ENCODE measurements at places on chromosomes 6 and 20.

DNA sequence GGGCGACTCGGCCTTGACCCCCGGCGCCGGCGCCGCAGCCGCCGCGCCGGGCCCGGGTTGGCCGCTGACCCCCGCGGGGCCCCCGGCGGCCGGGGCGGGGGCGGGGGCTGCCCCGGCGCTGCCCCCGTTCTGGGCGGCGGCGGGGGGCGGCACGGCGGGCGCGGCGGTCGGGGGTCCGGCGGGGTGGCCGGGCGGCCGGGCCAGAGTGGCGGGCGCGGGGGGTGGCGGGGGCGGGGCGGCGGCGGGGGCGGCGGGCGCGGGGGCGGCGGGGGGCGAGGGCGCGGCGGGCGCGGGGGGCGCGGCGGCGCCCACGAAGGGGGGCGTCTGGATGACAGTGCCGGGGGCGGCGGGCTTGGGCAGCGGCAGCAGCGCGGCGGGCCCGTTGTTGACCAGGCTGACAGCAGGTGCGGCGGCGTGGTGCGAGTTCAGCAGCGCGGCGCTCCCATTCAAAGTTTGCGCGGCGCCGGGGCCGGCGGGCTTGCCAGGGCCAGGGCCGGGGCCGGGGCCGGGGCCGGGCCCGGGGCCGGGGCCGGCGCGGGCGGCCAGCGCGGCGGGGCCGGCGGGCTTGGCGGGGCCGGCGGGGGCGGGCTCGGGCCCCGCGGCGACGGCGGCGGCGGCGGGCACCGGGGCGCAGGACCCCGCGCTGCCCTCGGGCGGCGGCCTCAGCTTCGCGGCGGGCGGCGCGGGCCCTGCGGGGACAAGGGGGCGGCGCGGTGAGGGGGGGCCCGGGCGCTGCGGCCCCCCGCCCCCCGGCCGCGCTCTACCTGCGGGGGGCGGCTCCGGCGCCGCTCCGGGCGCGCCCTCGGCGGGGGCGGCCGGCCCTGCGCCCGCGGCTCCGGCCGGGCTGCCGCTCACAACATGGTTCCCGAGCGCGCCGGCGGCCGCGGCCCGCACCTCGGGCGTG is 659 bp downstream of the TAF4 start:
- peak; percentile 24 for DNase-seq

DNA sequence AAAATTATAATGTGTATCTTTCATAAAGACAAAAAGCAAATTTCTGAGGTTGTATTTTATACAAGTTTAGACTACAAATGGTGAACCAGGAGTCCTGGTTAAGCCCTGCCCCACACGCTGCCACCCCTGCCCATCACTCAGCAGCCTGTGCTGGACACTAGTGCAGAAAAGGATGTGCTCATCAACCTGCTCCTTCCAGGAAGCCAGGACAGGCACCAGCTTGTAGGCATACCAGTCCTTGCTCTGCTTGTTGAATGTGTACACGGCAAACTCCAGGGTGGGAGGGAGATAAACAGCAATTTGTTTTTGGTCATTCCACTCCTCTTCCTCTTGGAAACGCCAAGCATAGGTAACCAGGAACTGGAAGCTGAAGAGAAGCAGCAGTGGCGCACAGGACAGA is 18.1 kb downstream of the CST9L start:
- peak; percentile 80 for DNase-seq

- no peak for DNase-seq
These were observed 36.4 kb downstream of the CSNK2A1 start for GRCh38 chr20:507006-507758.

DNA sequence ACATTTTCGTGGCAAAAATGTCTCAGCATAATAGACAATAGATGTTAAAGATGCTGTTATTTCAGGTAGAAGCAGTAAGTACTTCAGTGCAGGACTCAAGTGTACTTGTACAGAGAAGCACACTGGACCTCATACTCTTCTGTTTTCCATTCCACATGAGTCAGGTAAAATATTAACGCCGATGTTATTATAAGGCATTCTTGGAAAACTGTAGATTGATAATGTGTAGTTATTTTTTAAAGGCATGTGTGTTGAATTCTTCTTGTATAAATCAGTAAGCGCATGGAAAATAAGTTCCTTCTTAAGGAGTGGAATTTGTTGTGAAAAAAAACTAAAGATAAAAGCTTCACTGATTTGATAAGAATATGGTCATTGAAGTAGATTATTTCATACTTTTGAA is 45.8 kb downstream of the DOP1A start:
- no peak for DNase-seq

- no peak for DNase-seq
These were observed 152.0 kb upstream of the PTPN1 start for GRCh38 chr20:50358166-50358565.

DNA sequence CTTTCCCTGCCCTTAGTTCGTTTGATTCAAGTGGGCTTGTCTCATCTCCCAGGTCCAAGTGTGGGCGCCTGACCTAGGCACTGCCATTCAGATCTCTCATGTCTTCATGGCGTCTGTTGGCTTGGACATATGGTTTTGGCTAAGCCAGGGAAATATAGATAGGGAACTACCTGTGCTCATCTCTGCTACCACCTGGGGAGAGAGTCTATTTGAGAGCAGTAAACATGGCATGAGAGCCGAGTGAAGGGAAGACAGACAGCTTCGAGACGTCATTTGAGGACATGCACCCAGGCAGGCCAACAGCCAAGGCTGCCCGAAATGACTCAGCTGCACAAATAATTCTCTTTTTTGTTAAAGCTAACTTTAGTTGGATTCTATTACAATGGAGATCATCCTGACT is 370.7 kb upstream of the AGPAT4 start:
- no peak for DNase-seq

DNA sequence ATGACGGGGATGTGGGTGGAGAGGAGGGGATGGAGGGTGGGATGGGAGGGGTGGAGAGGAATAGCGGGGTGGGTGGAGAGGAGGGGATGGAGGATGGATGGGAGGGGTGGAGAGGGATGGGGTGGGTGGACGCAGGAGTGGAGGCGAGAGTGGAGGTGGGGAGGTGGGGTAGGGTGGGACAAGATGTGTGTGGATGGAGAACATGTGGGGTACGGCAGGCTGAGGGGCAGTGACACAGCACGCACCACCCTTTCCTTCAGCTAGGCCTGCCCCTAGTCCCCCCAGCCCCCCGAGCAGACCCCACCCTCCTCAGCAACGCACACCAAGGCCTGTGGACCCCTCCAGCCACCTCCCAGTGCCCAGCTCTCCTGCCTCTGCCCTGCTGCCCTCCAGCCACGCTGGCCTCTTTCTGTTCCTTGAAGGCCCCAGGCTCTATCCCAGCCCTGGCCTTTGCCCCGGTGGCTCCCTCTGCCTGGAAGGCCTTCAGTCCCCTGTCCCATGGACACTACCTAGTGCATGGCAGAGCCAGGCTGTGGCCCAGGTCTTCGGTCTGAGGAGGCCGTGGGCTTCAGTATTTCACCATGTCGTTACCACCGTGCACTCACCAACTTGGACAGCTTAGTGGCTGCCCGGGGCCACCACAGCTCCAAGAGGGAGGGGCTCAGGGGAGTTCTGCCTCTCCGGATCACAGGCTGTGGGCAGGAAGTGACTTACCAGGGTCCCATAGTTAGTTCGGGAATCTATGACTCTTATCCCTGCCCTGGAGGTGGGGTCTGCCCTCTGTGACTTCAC is 78.4 kb upstream of the PMEPA1 start:
- no peak for DNase-seq

DNA sequence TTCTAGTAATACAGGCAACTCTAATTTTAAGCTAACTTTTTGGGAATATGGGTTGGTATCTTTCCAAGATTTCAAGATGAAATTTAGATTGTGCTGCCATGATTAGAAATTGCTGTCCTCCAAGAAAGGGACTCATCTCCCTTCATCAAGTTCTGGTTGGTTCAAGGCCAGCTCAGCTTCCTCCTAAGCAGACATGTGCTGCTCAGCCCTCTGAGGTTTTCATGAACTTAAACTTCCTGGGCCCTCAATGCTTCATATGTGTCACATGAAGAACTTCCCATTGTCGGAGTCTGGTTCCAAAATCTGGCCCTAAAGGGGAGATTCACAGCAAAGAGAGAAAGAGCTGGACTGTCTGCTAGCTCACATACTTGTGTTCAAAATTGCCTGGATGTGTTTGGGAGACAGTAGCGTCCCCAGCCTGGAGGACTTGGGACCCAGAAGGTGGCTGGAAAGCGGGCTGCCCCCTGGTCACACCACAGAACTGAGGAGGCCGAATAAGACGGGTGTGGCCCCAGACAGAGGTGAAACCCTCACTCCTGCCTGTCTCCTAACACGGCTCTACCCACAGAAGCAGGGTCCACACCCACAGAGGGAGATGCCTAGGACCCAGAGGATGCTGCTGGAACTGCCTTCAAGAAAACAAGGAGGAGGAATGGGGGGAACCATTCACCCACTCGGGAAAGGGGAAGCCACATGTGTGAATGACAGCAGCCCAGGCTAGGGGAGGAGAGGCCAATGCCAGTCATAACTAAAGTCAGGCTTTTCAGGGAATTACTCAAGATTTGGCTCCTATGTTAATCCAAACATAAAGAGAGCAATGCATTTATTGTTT is 54.3 kb upstream of the GPR31 start:
- DNase-seq, result no peak

DNA sequence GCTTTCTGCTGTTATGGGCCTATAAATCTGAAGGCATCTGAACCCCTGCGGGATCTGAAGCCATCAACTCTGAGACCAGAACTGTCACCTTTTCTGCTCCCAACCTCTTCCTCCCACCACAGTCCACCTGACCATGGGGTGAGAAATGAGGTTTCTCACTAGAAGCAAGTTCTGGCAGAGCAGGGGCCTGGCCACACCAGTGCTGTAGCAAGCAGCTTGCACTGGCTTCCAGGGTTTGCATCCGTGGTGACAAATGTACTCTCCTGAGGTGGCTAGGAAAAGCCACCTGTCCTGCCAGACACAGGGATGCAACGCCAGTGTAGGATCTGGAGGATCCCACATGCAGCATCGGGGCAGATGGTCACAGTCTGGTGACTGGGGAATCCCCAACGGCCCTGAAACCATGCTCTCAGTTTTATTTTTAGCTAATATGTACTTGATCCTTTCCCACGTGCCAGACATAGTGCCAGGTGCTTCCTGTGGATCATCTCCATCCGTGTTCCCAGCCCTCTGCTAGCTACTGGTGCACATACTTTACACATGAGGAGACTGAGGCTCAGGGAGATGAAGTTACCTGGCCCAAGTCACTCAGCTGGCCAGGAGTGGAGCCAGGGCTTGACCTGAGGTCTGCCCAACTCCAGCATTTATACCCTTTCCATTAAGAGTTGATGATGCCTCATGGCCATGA is 122.1 kb upstream of the SPACA1 start:
- no peak for DNase-seq

DNA sequence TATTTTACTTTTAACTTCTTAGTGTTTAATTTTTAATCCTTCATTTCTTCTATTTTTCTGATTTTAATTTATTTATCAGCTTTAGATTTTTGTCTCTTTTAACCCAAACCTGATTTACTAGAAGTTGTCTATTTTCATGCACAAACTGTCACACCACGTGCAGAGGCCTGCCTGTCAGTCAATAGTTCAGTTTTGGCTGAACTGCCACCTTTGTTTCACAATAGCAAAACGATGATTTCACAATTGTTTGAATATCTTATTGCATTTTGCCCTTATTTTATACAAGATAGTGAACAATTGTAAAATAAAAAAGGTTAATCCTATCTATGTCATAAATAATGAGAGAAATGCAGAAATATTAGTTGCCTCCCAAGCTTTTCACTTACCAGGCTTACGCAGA is 24.0 kb upstream of the PPP1R3G start:
- DNase-seq, result peak; percentile 22

GRCh38 chr6:18973251-18973650 is 586.1 kb downstream of the RNF144B start:
- no peak for DNase-seq

- DNase-seq, result peak; percentile 24
These were observed 89.2 kb upstream of the ARID1B start for GRCh38 chr6:156687789-156688619.

GRCh38 chr6:35727231-35727934 is 9.4 kb upstream of the ARMC12 start:
- DNase-seq, result peak; percentile 46

DNA sequence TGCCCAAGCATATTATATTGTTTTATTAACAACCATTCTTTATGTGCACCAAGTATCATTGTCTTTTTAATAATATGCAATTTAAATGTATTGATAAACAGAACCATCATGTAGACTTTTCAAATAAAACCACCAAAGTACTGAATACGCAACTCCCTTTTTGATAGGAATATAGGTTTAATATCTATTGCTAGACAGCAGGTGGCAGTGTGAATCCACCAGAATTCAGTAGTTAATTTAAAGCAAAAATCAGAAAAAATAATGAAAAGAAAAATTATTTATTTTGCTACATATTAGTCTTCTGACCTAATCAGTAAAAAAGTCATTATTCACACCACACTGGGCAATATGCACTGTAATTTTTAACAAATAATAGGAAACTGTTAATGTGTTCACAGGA is 143.7 kb downstream of the KLHL32 start:
- peak; percentile 50 for DNase-seq

DNA sequence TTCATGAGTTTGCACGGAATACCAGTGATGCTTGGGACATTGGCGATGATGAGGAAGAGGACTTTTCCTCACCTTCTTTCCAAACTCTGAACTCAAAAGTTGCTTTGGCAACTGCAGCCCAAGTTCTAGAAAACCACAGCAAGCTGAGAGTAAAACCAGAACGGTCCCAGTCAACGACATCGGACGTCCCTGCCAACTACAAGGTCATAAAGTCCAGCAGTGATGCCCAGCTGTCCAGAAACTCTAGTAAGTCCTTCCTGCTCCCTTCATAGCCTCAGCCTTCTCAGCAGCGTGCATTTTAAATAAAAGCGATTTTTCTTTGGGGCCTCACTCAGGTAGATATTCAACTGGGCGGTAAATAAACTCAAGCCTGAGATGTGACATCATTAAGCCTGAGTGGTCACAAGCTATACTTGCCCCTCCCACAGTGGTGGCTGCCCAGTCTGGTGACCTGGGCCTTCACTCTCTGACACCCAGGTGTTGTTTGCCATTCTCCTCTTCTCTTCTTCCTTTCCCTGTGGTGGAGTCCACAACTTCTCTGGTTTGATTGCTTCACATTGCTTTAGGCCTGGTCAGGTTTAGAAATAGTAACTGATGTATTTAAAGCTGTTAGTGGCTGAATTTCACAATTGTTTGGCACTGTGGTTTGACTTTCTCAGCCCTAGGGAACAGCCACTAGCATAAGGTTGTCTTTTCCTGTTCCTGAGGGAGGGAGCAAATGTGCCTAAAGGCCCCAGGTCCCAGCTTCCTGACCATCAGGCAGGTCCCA is 21.6 kb upstream of the TMEM217 start:
- peak; percentile 59 for DNase-seq

Data from epithelial cell of esophagus (primary cell).